ENCODE measurements at places on chromosomes 13 and 19.

GRCh38 chr19:36103842-36104552 lies 6.9 kb upstream of the OVOL3 start:
- no peak for DNase-seq

DNA sequence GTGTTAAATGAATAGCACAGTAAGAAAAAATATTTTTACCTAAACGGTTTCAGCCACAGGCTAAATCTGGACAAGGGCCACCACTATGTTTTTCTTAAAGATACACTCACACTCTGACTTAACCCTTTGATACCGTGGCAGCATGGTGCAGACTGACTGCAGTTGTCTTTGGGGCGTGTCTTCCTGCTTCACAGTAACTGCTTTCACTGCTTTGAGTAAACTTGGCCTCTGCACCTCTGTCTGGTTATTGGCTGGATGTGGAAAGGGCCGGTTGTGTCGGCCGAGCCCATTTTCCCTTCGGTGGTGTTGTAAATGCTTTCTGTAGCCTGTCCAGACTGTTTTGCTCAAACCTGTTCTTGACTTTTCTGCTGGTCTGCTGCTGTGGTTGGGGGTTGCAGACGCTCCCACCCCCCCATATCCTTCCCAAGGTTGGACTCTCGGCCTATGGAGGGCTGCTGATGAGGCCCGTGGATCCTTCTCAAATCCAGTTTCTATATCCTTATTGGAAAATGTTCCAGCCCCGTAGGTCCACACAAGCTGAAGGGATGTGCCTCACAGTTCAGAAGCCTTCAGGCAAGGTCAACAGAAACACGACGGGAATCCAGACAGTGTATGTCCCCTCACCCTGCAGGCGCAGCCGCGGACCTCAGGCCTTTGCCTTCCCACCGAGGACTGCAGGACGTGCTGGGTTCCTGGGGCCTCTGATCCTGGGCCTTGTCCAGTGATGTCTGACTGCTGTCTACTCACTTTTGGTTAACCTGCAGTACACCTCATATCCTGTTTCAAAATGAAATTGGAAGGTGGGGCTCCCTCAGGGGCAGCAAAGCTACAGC lies 90.2 kb upstream of the RNF113B start:
- no peak for DNase-seq

DNA sequence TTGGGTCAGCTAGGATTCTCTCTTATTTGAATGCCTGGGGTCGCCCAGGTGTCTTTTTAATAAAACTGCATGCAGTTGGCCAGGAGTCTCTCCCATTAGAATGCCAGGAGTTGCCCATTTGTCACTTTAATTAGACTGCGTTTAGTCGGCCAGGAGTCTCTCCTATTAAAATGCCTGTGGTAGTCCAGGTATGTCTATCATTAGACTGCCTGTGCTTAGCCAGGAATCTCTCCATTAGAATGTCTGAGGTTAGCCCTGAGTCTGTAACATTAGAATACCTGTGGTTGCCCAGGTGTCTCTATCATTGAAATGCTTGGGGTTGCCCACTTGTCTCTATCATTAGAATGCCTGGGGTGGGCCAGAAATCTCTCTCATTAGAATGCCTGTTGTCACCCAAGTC lies 1470.9 kb downstream of the UQCRFS1 start:
- DNase-seq = no peak

GRCh38 chr19:48400018-48400742 lies 6.7 kb downstream of the GRIN2D start:
- DNase-seq = no peak

GRCh38 chr13:52845334-52845761 lies 3.1 kb downstream of the PCDH8 start:
- no peak for DNase-seq

GRCh38 chr19:36047835-36048234 lies 6.2 kb downstream of the THAP8 start:
- DNase-seq = no peak

- no peak for DNase-seq
These were observed 51.6 kb downstream of the SACS start for GRCh38 chr13:23381866-23382265.

GRCh38 chr19:50178859-50179537 lies 15.9 kb upstream of the IZUMO2 start:
- no peak for DNase-seq

DNA sequence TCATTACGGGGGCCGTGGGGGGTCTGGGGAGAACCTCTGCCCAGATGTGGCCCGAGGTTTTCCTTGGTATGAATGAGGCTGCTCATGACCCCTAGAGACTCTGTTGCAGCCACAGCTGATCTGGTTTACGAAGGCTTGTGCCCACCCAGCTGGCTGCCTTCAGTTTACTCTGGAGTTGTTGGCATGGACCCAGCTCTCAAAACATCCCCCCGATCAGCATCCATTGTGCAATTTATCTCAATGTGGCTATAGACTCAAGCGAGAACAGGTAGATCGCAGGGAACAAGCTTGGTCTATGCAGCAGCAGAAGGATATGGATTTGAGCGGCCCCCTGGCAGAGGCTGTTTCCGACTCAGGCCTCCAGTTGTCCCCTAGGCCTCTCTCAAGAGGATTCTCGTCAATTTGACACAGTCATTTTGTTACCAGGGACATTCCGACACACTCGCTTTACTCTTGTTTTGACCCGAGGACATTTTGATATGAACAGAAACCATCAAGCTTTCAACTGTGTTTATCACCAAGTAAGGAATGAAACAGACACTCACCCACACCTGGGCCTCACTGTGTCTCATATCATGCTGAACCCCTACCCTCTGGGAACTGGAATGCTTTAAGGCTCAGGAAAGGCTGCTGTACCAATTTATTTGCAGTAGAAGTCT lies 161.5 kb downstream of the KATNAL1 start:
- no peak for DNase-seq

DNA sequence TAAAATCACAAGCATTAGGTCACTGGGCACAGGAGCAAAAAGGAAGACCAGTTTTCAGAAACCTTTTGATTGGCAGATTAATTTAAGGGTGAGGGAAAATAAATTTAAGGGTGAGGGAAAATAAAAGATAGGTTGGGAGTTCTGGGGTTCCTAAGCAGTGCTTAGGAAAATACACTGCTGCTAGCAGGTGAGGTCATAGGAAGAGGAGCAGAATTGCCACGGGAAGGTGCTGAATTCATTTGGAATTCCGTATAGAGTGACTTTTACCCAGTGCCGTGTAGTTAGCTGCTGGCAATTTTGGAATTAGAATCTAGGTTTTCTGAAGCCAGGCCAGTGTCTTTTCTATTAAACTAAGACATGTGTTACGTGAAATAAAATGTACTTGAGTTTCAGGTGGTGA lies 59.8 kb downstream of the DGKH start:
- no peak for DNase-seq

- no peak for DNase-seq
These were observed 20.9 kb downstream of the TMED1 start for GRCh38 chr19:10815007-10815536.

- DNase-seq = no peak
These were observed 200.2 kb downstream of the MTUS2 start for GRCh38 chr13:29020314-29020713.

- no peak for DNase-seq
These were observed 7.9 kb downstream of the CAB39L start for GRCh38 chr13:49435992-49436391.

- no peak for DNase-seq
These were observed 36.8 kb downstream of the RAB20 start for GRCh38 chr13:110524541-110525257.

GRCh38 chr13:41859565-41859964 lies 101.3 kb downstream of the VWA8 start:
- DNase-seq = no peak

GRCh38 chr19:1942078-1942933 lies 1.3 kb downstream of the CSNK1G2 start:
- DNase-seq = peak; percentile 60

GRCh38 chr19:44498988-44499387 lies 1.3 kb downstream of the ZNF180 start:
- no peak for DNase-seq

DNA sequence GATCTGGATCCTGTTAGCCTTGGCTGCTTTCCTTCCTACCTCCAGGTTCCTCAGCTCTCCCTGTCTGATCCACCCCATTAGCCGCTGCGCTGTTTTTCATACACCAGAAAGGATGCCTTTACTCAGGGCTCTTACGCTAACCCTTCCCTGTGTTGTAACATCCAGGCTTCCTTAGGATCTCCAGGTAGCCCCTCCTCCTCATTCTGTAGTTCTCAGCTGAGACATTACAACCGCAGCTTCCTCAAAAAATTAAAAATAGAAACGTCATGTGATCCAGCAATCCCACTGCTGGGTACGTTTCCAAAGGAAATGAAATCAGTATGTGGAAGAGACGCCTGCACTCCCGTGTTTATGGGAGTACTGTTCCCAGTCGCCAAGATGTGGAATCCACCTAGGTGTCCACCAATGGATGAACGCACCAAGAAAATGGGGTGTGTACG lies 18.4 kb upstream of the MYADM start:
- no peak for DNase-seq

- peak; percentile 60 for DNase-seq
These were observed 2.5 kb downstream of the ICAM5 start for GRCh38 chr19:10292206-10292788.

- DNase-seq = no peak
These were observed 13.8 kb upstream of the MEIS3 start for GRCh38 chr19:47433121-47433520.

- no peak for DNase-seq
These were observed 536.5 kb upstream of the SPRY2 start for GRCh38 chr13:80877209-80877943.

DNA sequence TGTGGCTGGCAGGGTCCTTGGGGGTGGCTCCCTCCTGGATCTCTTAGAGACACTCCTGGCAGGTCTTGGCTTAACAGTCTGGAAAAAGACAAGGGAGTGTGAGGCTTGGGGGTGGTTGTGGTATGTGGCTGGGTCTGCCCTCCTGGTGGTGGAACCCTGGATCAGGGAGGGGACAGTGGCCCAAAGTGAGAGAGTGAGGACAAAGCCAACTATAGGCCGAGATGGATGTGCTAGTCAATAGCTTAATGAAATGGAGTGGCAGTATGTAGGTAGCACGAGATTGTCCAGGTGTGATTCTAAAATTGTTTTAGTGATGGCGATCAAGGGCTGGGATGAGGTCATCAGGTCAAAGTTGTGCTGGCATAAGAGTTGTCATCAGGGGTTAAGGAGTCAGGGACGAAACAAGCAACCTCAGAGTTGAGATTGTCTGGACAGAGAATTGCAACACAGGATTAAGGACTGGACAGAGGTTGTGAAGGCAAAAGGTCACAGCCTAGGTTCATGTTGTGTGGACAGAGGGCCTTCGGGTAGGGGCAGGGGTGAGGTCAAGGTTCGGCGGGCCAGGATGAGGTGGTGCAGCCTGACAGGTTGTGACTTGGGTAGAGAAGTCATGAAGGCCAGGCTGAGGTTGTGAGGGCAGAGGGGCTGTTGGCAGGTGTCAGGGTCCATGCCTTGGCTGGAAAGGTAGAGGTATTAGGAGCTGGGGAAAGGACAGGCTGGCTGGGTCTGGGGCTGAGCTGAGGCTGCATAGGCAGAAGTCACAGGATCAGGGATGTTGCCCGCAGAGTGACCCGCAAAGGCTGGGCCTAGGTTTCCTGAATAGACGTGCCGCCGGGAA lies 4.5 kb upstream of the RASAL3 start:
- no peak for DNase-seq

DNA sequence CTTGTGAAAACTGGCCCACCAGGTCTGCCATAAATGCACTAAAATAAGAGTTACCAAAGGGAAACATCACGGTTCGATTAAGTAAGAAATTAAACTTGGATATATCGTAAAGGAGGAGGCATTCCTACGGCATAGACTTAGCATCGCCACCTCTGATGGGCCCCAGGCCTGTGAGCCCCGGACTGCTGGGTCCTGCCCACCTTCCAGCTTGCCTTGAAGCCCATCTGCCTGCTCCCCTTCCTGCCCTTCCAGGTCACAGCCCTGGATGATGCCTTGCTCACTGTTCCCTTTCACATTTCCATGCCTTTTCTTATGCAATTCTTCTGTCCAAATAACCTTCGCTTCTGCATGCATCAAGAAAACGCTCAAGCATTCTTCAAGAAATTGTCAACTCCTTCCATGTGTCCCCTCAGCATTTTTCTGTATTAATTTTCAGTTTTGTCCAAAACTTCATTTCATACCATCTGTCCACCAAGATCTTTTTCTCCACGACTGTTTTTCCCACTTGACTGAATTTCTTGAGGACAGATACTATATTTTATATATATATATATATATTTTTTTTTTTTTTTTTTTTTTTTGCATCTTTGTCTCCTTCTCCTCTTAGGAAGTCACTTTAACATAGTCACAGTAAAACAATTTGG lies 91.2 kb downstream of the DOCK9 start:
- DNase-seq = no peak

GRCh38 chr19:35986111-35986510 lies 8.9 kb upstream of the SDHAF1 start:
- DNase-seq = no peak

DNA sequence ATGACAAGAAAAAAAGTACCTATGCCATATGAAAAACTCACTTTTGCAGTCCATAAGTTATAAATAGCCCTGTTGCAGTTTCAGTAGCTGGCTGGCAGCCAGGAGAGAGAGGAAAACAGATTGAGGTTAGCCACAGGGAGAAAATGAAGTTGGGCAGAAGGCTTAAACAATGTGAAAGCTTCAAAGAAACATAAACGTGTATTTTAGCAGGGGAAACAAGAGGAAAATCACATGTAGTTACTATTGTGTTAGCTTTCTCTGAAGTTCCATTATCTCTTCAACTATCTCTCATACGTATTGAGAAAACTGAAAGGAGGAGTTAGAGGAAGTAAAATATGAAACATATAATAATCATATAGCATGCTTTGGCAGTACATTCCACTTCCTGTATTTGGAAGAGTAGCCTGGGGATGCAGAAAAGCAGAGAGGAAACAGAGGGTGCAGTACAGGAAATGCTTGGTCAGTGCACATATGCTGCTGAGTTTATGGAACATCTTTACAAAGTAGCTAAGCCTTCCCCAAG lies 1551.1 kb downstream of the EFNB2 start:
- no peak for DNase-seq

GRCh38 chr19:48982280-48982679 lies 10.8 kb downstream of the GYS1 start:
- DNase-seq = no peak

DNA sequence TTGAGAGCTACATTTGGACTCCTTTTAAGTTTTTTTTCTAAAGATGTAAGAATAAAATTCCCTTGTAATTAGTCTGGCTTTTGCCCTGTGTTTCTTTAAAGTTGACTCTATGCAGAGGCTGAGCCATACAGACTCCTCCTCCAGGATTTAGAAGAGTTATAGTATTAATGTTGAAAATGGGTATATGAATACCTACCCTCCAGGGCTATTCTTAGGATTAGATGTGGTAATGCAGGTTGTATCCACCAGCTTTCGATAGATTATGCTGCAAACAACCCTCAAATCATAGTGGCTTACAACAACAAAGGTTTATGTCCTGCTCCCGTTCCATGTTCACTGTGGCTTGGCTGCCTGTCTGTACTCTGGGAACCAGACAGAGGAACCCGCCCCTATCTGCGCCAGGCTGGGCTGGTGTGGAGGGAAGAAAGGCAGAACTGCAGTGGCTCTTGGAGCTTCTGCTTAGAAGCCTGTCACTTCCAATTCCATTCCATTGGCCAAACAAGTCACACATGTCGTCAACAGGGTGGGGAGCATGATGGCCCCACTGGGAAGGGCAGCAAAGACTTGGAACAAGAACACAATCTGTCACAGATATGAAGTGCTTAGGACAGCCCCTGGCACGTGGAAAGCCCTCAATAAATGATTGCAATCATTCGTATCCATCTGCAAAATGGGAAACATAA lies 290.8 kb downstream of the FOXO1 start:
- DNase-seq = no peak

- no peak for DNase-seq
These were observed 385.6 kb downstream of the IRS2 start for GRCh38 chr13:109400624-109401257.

GRCh38 chr13:43666403-43666802 lies 120.4 kb downstream of the ENOX1 start:
- DNase-seq = no peak

GRCh38 chr19:14056741-14057356 lies 5.0 kb downstream of the PALM3 start:
- DNase-seq = no peak

All from activated CD8-positive, alpha-beta memory T cell treated with anti-CD3 and anti-CD28 coated beads for 1 hour (primary cell).